ENCODE measurements at places on chromosomes 4 and X.

- DNase-seq = no peak
Observed at GRCh38 chr4:173919196-173919595, 364.3 kb downstream of the FBXO8 start.

DNA sequence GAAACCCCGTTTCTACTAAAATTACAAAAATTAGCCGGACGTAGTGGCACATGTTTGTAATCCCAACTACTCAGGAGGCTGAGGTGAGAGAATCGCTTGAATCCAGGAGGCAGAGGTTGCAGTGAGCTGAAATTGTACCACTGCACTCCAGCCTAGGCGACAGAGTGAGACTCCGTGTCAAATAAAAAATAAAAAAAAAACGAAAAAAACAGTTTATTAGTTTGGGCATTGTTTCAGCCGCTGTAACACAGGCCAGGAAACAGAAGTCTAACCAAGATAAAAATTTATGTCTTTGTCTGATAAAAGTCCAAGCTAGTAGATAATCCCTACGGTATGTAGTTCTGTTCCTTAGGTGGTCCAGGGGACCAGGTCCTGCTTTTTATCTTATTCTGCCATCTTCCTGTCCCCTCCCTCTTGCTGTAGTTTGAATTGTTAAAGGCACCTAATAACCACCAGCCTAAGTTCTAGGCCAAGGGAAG, 21.4 kb downstream of the USO1 start:
- DNase-seq = no peak

DNA sequence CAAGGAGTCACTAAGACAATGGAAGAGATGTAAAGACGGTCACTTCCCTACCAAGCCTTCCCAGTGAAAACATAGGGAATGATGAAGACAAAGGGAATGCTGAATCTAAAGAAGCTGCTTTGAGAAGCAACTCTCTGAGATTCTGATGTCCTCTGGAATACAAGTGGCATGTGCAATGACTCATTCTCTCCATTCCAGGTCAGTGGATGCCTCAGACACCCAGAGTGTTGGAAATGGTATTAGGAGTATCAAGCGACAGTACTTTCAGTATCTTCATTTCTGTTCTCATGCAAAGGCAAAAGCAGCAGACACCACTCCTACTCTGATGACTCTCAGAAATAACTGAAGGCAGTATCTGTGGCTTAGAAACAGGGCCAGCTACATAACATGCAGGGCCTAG, 102.6 kb downstream of the FSTL5 start:
- DNase-seq = no peak

GRCh38 chr4:173367946-173368345, 2.8 kb upstream of the SAP30 start:
- DNase-seq = no peak

- DNase-seq = no peak
Observed at GRCh38 chrX:1416965-1417760, 25.2 kb upstream of the SLC25A6 start.

GRCh38 chr4:1592709-1593417, 91.2 kb downstream of the FAM53A start:
- no peak for DNase-seq

All from NCI-H1436 treated with DMSO at 0.1 percent for 48 hours (cell line).